NCI-H1105 treated with DMSO at 0.1 percent for 48 hours (cell line): ENCODE measurements at places on chromosomes 5 and 9.
A peak's percentile ranks its signal among the peaks of the same experiment; 100 is the strongest.

DNA sequence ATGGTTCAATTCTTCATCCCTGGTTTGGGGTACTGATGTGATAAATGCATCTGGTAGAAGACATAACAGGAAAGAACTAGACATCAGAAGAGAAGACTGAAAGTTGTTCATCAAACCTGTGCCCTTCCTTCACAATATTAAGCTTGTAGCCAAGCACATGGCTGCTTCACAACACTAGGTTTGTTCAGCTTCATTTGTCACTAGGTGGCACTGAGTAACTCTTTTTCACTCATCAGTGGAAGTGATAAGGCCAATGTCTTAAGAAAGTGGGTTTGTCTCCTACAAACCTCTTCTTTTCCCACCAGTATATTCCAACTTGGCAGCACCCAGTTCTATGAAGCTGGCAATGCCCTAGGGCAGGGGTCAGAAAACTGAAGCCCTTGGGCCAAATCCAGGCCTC, 26.9 kb downstream of the ZNF484 start:
- no peak for DNase-seq

DNA sequence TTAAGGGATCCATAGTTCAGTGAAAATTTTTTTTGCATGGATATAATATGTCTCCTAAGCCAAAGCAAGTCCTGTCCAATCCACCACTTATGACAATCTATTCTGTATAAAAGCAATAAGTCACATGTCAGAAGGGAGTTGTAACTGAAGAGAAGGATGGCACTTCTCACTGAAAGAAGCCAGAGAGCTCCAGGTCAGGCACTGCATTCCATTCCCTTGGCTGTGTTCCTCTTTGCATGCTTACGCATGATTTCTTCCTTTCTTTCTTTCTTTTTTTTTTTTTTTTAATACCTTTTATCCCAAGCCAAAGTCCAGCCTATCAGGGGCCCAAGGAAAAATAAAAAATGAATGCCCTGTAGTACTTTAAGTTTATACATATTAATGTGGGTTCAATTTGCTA, 39.8 kb downstream of the MAMDC2 start:
- DNase-seq, result no peak

GRCh38 chr9:96173640-96174039, 128.3 kb downstream of the HSD17B3 start:
- no peak for DNase-seq

DNA sequence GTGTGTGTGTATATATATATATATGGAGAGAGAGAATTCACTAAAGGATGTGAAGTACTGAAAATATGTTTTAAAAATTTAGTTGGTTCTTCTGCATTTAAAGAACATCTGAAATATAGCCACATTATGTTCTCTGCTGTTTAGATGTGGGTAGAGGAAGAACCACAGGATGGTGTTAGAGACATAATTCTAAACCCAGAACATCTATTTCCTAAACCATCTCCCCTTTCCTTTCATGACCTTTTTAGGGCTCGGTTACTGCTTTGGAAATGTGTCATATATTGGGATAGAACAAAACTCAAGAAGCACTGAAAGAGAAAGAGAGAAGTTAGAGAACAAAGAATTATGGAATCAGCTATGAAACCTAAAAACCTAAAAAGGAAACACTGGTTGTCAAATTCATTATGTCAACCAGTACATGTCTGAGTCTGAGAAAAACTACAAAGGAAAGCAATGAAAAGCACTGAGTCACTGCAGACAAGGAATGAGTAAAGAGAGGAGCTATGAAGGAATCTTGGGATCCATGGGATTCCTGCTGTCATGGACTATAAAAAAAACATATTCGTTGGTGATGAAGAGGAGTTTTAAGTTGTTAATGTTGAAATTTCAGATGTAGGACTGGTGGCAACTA, 28.4 kb downstream of the SLC12A2 start:
- no peak for DNase-seq

- DNase-seq, result no peak
Measured at GRCh38 chr9:136204838-136205706, at the start of gene LHX3. TSS of gene LHX3 (minus strand) at chr9:136205128. CDS start at chr9:136205012, 116 bp downstream.

- DNase-seq, result no peak
Measured at GRCh38 chr9:106287091-106287631, 575.8 kb upstream of the ZNF462 start.

DNA sequence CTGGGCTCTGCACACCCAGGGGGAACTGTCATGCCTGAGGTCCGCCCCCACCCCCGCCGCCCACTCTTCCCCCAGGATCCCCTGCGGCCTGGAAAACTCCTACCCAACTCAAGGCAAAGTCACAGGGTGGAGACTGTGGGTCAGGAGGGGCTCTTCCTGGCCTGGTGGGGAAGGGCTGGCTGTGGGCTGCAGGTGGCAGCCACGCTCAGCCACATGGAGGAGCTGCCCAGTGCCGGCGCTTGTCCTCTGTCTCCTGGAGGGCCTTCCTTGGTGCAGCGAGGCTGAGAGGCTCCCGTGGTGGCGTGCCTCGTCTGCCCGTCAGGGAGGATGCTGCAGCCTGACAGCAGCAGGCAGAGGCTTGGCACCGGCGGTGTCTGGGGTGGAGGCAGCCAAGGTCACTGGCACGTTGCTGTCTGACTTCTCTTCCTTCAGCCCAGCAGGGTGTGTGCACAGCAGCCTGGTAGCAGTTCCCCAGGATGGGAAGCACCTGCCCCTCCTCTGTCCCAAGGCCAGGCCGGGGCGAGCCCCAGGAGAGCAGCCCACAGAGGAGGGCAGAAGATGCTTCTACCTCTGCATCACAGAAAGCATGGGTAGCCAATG, 78.1 kb downstream of the ADAMTS2 start:
- DNase-seq, result no peak

DNA sequence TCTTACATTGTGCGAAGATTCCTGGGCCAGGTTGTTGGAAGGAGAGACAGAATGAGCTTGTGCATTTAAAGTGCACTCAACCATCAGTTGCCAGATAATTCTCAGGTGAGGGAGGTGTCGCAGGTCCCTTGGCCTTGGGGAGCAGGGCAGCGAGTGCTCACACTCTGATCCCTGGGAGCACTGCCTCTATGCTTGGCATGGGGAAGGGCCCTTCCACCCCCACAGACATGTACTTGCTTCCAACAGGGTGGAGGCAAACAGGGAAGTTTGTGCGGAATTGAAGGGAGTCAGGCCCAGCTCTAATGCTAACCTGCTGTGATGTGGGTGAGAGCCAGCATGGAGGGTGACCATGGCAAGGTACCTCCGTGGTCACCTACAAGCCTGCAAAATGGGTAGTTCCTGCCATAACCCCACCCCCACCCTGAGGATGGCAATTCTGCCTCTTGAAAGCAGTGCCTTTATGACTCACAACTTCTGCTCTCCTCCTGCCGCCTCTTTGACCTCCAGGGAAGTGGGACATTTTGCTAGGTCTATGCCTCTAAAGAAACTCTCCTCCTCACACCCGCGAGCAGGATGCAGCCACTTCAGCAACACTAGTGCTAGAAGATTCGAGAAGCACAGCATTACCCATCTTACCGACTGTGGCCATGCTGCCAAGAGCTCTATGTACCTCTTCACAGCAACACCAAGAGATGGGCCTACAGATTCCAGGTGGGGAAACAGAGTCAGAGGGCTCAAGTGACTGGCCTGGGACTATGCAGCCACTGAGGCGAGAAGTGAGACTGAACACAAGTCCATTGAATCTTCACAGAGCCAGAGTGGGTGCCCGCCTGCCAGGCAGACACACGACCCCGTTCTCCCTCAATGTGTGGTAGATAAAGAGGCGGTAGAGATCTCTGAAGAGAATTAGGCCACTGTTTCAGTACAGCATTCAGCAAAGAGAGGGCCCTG, 22.1 kb upstream of the SLC25A51 start:
- no peak for DNase-seq

DNA sequence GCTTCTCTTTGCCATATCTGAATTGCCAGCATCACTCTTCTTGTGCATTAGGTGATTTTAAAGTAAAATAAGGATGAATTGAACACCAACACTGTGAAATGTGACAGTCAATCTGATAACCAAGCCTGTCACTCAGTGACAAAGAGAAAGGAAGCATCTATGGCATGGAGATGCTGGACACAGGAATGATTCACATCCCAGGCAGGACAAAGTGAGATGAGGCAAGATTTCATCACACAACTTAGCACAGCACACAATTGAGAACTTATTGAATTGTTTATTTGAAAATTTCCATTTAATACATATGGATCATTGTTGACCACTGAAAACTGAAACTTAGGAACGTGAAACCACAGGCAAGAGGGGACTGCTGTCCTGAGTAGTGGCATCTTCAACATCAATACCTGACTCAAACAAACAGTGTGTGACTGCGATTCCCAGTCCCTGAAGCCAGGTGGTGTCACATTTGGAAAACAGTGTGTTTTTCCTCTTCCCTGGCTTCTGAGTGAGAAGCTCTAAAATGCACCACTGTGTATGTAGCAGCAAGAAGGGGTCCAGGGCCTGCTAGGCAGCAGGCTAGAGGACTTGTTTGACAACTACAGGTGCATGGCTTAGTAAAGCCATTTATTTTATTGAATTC, 10.7 kb downstream of the GAPT start:
- DNase-seq, result no peak

DNA sequence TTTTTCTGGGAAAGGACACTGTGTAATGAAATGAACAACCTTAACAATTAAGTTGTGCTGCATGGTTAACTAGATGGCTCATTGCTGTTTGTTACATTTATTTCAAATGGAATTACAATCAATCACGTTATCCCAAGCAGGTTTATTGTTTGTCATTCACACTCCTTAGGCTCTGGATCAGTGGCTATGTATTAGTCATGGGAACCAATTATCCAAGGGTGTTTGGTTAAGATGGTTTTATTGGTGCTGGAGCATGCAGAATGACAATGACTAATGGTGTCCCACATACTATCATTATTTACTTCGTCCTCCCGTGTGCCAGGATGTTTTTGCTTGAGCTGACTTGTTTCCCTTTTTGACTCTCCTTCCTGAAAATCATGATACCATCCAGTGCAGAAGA, 10.6 kb upstream of the TRPC7 start:
- DNase-seq, result no peak

GRCh38 chr9:137301081-137301947, 757 bp downstream of the NRARP start:
- peak; percentile 16 for DNase-seq

- no peak for DNase-seq
Measured at GRCh38 chr9:109865521-109865920, 85.5 kb downstream of the PALM2AKAP2 start.

GRCh38 chr5:116355819-116356601, 218.6 kb downstream of the SEMA6A start:
- DNase-seq, result no peak

DNA sequence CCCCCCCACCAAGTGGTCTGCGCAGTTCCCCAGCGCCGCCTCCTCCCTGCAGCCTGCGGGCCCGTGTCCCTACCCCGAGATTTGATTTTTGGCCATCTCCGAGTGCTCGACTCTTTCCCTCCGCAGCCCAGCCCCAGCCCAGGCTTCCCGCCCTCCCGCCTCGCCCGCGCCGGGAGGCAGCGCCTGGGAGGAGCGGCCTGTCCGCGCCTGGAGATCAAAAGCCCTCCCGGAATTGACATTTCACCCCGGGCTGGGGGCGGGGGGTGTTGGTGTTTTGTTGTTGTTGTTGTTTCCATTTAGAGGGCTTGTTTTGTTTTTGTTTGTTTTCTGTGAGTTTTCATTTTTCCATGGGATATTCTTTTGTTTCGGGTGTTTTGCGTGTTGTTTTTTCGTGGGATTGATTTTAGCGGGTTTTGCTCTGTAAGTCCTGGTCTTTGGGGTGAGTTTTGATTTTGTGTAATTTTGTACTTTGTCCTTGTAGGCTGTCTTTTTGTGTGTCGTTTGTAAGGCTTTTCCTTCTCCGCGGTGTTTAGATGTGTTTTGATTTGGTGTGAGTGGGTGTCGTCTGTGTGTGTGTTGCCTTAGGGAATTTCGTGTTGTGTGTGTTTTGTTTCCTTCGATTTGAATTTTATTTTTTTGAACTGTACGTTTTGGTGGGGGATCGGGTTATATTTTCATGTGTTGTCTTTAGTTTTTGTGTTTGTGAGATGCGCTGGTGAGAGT, 1.7 kb upstream of the PAX5 start:
- DNase-seq, result no peak

- no peak for DNase-seq
Measured at GRCh38 chr5:102760815-102761214, 5.7 kb downstream of the PAM start.

GRCh38 chr9:127664678-127665507, 41.9 kb upstream of the CFAP157 start:
- no peak for DNase-seq

DNA sequence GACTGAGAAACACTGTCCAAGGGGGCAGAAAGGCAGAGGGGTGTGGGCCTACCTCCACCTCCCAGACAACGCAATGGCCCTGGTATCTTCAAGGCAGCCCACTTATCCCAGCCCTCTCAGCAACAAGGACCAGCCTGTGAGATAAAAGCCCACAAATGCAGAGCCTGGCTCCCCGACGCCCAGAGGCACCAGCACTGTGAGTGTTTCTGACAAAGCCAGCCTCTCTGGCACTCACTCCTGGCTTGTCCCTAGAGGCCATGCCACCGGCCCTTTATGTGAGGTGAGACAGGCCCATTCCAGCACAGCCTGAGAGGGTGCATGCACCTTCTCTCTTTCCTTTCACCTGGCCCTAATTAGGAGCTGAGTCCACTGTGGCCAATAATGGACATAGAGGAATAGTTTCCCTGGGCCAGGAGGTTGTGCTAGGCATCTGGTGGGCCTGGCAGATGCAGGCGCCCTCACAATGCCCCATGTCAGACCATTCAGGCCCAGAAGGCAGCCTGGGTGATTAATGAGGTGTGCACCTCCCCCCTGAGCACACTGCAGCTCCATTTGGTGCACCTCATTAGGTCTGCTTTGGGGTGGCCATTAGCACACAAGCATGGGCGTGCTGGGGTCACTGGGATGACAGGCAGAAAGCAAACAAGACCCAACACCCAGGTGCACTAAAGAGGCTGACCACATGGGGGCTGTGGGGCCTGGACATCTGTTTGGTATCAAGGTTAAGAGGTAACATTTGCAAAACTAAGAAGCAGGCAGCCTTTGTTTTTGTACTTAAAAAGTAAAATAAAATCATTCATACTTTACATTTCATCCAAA, 176.0 kb downstream of the MED10 start:
- DNase-seq, result no peak

GRCh38 chr9:75878488-75878860, 12.0 kb upstream of the PCSK5 start:
- DNase-seq, result no peak

DNA sequence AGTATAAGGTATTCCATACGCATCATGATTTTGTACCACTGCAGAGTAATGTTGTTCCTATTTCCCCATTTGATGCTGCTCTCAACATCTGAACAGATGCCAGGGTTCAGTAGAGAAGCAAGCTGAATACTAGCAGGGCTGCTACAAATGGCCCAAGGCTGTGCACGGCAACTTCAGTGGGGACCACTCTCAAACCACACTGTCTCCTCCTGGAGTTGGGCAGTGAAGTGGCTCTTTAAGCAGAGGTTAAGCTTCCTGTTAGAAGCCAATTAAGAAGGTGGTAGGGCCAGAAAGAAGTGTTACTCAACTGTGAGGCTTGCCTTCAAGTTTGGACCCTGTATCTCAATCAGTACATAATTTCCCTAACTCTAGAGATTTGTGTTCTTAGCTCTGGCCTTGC, 32.0 kb downstream of the TMEM245 start:
- no peak for DNase-seq
